ENCODE measurements at places on chromosomes 2 and 18.
A peak's percentile ranks its signal among the peaks of the same experiment; 100 is the strongest.

GRCh38 chr18:13471971-13472628, 253.5 kb downstream of the LDLRAD4 start:
- H3K27ac ChIP-seq, result no peak overlapping the region
- no peaks in the 10 kb centered on the region for H3K27me3 ChIP-seq
- peaks cover 16% of the 10 kb centered on the region for H3K4me1 ChIP-seq
- peaks cover 44% of the 10 kb centered on the region for H3K36me3 ChIP-seq
- DNase-seq, result no peak

- H3K4me1 ChIP-seq, result no peaks in the 10 kb centered on the region
- H3K27me3 ChIP-seq, result peaks cover 6% of the 10 kb centered on the region
- H3K36me3 ChIP-seq, result no peaks in the 10 kb centered on the region
- DNase-seq, result no peak
- H3K27ac ChIP-seq, result no peak overlapping the region
These were observed 248.9 kb downstream of the TCF4 start for GRCh38 chr18:55338978-55339650.

DNA sequence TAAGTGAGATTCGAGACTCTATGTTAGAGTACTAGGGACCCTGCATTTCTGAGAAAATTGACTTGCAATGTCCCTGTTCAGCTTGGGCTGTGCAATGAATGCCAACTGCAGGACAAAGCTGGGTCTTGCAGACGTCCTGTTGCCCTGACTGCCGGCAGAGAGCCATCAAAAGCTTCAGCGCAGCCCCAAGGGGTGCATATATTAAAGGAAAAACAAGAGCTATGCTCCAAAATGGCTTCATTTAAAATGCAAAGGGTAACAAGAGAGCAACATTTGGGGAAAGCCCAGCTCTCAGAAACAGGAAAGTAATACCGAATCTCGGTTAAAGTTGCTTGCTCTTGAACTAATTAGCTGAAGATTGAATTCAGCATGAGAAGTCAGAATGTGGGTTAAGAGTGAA, 110.9 kb upstream of the PNPT1 start:
- H3K4me3 ChIP-seq, result no peak overlapping the region
- H3K27ac ChIP-seq, result no peak overlapping the region
- H3K4me1 ChIP-seq, result no peaks in the 10 kb centered on the region
- no peak for DNase-seq

DNA sequence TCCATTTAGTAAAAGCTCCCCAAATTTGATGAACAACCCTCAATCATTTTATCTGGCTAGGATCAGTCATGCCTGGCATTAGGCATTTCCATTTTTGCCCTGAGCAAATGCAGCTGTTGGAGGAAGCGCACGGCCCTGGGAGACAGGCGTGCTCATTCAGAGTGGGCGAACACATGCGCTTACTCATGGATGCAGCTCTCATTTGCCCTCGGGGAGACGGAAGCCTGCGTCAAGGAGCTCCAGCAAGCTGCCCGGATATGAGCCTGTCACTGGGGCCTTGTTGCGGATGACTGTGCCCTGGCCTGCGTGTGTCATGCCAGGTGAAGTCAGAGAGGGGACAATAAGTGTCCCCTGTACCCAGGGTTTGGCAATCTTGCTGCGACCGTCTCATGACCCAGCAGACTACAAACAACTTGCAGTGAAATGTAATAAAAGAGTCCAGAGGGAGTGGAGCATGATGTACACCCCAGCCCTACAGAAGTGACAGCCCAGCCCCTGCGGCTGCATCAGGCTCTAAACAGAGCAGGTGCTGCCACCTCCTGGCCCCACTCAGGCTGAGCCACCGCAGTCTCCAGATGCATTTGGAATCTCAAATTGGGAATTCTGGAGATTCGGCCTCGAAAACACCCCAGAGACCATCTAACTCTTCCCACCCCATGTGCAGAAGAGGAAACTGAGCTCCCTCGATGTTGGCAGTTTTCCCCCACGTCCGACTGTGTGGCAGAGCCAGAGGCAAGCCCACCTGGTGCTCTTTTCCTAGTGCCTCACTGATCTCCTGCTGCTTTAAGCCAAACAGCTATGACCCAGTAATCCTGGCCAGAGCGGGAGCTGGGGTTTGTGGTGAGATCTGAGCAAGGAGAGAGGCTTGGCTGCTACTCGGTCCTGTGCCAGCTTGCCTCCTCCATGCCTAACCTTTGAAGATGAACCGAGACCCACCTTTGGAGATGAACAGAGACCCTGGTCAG, 105.0 kb upstream of the ALK start:
- no peaks in the 10 kb centered on the region for H3K36me3 ChIP-seq
- no peak overlapping the region for H3K4me3 ChIP-seq
- peaks cover 3% of the 10 kb centered on the region for H3K27me3 ChIP-seq
- DNase-seq, result no peak
- no peaks in the 10 kb centered on the region for H3K4me1 ChIP-seq

GRCh38 chr2:40668425-40668824, 216.5 kb upstream of the SLC8A1 start:
- no peak overlapping the region for H3K4me3 ChIP-seq
- no peaks in the 10 kb centered on the region for H3K4me1 ChIP-seq
- no peaks in the 10 kb centered on the region for H3K36me3 ChIP-seq
- DNase-seq, result no peak

DNA sequence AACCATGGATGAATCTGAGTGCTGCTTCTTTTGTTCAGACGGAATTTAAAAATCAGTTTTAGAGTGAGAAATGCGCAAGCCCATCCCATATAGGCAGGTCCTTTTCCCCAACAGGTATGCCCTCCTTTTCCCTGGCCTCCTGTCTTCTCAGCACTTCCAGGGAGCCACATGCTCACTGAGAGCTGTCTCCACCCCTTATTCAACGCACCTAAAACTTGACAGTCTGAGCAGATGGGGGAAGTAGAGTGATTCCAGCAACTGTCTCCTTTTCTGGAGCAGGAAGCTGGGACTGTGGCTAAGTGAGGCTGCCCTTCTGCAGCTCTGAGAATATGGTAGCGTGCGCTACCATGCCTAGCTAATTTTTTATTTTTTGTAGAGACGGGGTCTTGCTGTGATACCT, 53.1 kb upstream of the NOSTRIN start:
- no peak overlapping the region for H3K27ac ChIP-seq
- no peak overlapping the region for H3K4me3 ChIP-seq
- H3K36me3 ChIP-seq, result peaks cover 10% of the 10 kb centered on the region
- no peak for DNase-seq
- peaks cover 28% of the 10 kb centered on the region for H3K4me1 ChIP-seq
- no peaks in the 10 kb centered on the region for H3K27me3 ChIP-seq

DNA sequence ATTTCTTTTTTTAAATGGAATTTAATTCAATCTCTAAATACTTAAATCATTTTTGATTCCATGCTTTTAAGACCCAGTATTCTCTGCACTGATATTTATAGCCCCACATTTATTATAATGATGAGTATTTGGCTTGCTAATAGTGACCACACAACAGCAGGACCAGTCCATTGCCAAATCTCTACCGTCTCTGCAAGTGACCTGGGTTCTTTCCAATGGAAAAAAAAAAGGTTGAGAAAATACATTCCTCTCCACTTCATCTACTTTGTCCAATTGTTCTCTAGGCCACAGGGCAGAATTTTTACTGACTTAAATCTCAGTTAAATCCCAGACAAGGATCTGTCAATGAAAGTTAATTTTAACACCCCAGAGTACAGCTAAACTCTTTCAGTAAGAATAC, 20.5 kb downstream of the GRB14 start:
- H3K36me3 ChIP-seq, result no peaks in the 10 kb centered on the region
- H3K4me3 ChIP-seq, result no peak overlapping the region
- H3K4me1 ChIP-seq, result no peaks in the 10 kb centered on the region
- H3K27ac ChIP-seq, result no peak overlapping the region

DNA sequence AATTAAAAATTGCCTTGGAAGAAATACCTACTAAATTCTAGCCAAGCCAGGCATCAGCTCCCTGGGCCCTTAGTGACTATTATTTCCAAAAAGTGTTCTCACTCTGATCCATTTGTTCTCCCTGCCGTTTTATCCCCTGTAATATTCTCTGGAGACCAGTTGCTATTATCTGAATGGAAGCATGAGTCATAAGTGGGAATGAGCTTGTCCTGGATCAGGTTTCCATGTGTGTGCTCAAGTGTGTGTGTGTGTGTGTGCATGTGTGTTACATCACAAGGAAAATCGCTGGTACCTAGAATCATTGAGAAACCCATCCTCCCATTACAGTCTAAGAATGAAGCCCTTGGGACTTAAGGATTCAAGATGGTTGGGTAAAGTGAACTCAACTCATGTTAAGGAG, 130.3 kb upstream of the CXCR4 start:
- H3K27me3 ChIP-seq, result no peaks in the 10 kb centered on the region
- H3K27ac ChIP-seq, result no peak overlapping the region
- H3K4me3 ChIP-seq, result no peak overlapping the region

DNA sequence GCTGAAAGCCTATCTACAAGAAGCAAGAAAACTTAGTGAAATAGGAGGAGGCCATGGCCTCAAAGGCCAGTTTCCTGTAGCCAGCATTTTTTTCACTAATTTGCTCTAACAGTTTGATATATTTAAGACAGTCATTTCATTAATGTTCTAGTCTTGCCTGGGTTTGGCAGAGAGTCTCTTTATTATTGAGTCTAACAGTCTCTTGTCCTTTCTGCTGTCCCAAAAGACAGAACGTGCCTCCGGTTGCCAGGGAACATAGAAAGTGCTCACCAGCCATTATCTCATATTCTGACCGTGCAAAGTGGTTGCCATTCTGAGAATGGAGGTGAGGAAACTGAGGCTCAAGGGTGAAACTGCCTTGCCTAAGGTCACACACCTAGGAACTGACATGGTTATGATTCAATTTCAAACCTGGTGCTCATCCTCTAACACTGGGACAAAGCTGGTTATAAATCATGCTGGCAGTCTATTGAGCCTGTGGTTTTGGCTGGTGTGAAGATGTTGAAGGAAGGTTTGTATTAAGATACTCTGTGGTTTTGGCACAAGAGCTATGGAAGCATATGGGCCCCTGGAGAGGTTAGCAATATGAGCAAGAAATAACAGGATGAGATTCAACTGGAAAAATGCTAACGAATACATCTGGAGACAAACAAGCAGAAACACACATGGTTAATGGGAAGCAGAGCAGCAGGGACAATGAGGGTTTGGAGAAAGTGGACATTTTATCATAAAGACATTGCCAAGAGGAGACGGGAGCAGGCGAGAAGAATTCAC, 903.3 kb upstream of the KLHL29 start:
- no peak overlapping the region for H3K27ac ChIP-seq
- no peak for DNase-seq
- H3K4me1 ChIP-seq, result no peaks in the 10 kb centered on the region
- no peaks in the 10 kb centered on the region for H3K27me3 ChIP-seq
- no peaks in the 10 kb centered on the region for H3K36me3 ChIP-seq
- no peak overlapping the region for H3K4me3 ChIP-seq

- peak overlapping the region; percentile 86 for H3K27ac ChIP-seq
- H3K4me1 ChIP-seq, result peaks cover 15% of the 10 kb centered on the region
- no peak for DNase-seq
- H3K27me3 ChIP-seq, result peaks cover 2% of the 10 kb centered on the region
- H3K4me3 ChIP-seq, result peak overlapping the region; percentile 93
These were observed 1.1 kb downstream of the COX5B start for GRCh38 chr2:97646977-97647376.

- DNase-seq, result no peak
- H3K27ac ChIP-seq, result peak overlapping the region; percentile 95
- peak overlapping the region; percentile 93 for H3K4me3 ChIP-seq
- H3K36me3 ChIP-seq, result peaks cover 37% of the 10 kb centered on the region
These were observed 565 bp downstream of the SP140 start for GRCh38 chr2:230226051-230226551.

- DNase-seq, result no peak
- H3K4me1 ChIP-seq, result no peaks in the 10 kb centered on the region
- no peak overlapping the region for H3K4me3 ChIP-seq
- H3K27ac ChIP-seq, result no peak overlapping the region
- H3K36me3 ChIP-seq, result no peaks in the 10 kb centered on the region
- no peaks in the 10 kb centered on the region for H3K27me3 ChIP-seq
These were observed 208.1 kb downstream of the KLHL29 start for GRCh38 chr2:23592898-23593751.

- peaks cover 42% of the 10 kb centered on the region for H3K36me3 ChIP-seq
- no peak overlapping the region for H3K27ac ChIP-seq
- H3K4me3 ChIP-seq, result no peak overlapping the region
- H3K27me3 ChIP-seq, result no peaks in the 10 kb centered on the region
These were observed 113.0 kb downstream of the PIK3C3 start for GRCh38 chr18:42068030-42068429.

DNA sequence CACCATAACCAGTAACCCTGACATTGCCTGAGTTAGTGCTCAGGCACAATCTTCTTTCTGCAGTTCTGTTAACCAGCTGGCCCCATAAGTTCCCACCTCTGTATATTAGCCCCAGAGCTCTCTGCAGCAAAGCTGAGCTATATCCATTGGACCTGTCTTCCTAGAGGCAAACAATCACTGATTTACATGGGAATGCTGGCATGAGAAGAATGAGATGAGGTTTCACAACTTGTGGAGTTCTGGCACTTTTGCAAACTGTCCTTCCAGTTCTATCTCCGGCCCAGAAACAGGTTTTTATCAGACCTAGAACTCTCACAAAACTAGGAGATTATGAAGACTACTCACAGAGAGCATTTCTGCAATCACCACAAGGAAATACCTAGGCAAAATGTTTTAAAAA, 7.9 kb upstream of the CCBE1 start:
- H3K4me1 ChIP-seq, result no peaks in the 10 kb centered on the region
- H3K27me3 ChIP-seq, result peaks cover 8% of the 10 kb centered on the region
- no peaks in the 10 kb centered on the region for H3K36me3 ChIP-seq
- H3K27ac ChIP-seq, result no peak overlapping the region

- no peak for DNase-seq
- peaks cover 22% of the 10 kb centered on the region for H3K36me3 ChIP-seq
- peak overlapping the region; percentile 31 for H3K27ac ChIP-seq
These were observed 3.7 kb downstream of the ANKRD23 start for GRCh38 chr2:96839875-96840850.

- no peak overlapping the region for H3K27ac ChIP-seq
- no peaks in the 10 kb centered on the region for H3K36me3 ChIP-seq
- H3K27me3 ChIP-seq, result peaks cover 37% of the 10 kb centered on the region
These were observed 7.9 kb downstream of the EFHD1 start for GRCh38 chr2:232641153-232641848.

DNA sequence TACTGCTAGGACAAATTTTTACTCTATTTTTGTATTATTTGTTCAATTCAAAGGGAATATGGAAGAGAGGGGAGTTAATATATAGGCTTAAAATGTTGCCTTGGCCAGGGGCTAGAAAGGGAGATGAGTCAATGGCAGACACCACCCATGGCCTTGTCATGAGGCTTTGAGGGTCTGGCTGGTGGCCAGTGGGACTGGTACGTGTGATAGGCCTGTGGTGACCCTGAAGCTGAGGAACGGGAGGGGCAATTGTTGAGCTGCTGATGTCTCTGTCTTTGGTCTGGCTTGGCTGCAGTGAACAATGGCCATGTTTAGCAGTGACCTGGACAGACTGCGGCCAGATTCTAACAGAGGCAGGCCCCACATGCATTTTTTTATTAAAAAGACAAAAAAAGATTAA, 18.5 kb downstream of the GKN1 start:
- H3K27ac ChIP-seq, result no peak overlapping the region
- H3K27me3 ChIP-seq, result peaks cover 17% of the 10 kb centered on the region
- no peaks in the 10 kb centered on the region for H3K36me3 ChIP-seq
- no peaks in the 10 kb centered on the region for H3K4me1 ChIP-seq
- DNase-seq, result no peak

All from T-helper 2 cell treated with Interferon-gamma antibody and Interleukin-4, amounts not matched to agents 5 μg/mL and 100 μg/mL, for 36 hours (primary cell).